ACHN (cell line): ENCODE measurements at places on chromosomes 1 and 21.

GRCh38 chr1:226176870-226177269, 9.7 kb downstream of the ACBD3 start:
- DNase-seq = no peak

DNA sequence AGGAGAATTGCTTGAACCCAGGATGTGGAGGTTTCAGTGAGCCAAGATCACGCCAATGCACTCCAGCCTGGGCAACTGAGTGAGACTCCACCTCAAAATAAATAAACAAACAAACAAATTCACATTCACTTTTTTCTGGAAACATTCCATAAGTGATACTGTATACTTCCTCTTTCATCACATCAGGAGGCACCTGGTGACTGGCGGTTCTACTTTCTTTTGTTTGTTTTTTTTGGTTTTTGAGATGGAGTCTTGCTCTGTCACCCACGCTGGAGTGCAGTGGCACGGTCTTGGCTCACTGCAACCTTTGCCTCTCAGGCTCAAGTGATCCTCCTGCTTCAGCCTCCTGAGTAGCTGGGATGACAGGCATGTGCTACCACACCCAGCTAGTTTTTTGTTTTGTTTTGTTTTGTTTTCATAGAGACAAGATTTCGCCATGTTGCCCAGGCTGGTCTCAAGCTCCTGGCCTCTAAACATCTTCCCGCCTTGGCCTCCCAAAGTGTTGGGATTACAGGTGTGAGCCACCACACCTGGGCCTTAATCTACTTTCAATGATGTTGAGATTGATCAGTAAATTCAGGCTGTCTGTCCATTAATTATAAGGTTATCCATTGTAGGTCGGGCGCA, 10.7 kb downstream of the HAPLN2 start:
- no peak for DNase-seq

DNA sequence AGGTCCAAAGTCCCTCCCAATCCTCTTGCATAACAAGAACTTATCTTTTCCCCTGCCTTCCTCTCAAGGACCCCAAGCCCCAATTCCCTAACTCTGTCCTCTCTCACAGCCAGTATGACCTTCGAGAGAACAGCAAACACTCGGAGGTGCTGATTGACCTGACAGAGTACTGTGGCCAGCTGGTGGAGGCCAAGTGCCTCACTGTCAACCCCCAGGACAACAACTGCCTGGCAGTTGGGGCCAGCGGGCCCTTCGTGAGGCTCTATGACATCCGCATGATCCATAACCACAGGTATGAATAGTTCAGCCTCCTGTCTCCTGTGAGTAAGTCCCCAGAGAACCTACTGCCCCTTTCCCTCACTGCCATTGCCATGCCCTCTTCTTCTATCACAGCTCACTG, 29.9 kb upstream of the TMEM222 start:
- DNase-seq = no peak

DNA sequence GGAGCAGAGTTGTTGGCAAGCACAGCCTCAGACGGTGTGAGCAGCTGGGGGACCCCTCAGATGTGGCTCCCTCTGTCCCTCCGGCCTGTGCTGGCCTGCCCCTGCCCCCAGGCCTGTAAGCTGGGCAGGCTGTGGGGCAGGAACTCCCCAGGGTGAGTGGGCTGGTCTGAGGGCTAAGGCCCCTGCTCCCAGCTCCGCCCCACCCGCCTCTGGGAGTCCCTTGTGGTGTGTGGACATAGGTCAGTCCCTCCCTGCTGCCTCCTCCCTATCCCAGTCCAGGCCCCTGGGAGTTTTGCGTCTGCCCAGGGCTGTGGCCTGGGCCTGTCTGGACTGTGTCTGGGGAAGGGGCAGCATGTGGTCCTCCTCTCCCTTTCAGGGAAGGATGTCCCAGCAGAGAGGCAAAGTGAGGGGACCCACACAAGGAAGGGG, 3.6 kb upstream of the VWA1 start:
- DNase-seq = no peak

GRCh38 chr1:246897302-246897701, 34.4 kb downstream of the AHCTF1 start:
- no peak for DNase-seq

GRCh38 chr1:15950763-15951295, 25.1 kb downstream of the ZBTB17 start:
- DNase-seq = no peak

DNA sequence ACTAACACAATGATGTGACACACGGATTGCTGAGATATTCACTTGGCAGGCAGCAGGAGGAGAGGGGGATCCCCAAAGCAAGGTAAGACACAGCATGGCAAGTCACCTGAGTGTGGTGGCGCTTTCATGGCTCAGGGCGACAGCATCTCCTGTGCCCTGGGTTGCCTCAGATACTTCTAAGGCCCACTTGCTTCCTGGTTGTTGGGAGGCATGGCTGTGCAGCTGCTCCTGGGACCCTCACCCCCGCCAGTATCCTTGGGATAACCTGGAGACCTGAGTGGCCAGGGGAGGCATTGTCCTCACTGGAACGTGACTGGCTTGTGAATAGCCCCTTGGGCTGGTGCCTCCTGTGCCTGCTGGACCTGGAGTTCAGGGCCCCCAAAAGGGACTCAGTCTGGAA, 69.8 kb downstream of the STUM start:
- DNase-seq = no peak

- no peak for DNase-seq
Measured at GRCh38 chr1:7313081-7313546, 458.0 kb upstream of the VAMP3 start.

GRCh38 chr1:115768549-115768948, at the start of gene CASQ2:
TSS of gene CASQ2 (minus strand) at chr1:115768714. CDS start at chr1:115768541, 173 bp downstream.
- no peak for DNase-seq

DNA sequence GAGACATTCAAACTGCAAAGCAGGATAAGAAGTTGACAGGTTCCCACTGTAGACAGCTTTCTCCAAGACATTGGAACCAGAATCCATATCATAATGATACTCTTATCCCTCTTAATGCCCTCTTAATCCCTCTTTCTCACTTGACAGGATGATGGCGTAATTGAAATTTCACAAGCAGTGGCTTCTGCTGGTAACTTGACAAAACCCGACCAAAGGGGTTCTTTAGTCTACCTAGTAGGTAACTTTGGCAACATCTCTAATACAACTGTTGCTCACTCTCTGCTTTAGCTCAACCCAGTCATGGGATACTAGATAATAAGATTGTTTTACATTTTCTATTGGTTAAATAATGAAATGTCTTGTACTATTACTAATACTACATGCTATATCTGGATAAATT, 34.7 kb downstream of the S100A10 start:
- no peak for DNase-seq

DNA sequence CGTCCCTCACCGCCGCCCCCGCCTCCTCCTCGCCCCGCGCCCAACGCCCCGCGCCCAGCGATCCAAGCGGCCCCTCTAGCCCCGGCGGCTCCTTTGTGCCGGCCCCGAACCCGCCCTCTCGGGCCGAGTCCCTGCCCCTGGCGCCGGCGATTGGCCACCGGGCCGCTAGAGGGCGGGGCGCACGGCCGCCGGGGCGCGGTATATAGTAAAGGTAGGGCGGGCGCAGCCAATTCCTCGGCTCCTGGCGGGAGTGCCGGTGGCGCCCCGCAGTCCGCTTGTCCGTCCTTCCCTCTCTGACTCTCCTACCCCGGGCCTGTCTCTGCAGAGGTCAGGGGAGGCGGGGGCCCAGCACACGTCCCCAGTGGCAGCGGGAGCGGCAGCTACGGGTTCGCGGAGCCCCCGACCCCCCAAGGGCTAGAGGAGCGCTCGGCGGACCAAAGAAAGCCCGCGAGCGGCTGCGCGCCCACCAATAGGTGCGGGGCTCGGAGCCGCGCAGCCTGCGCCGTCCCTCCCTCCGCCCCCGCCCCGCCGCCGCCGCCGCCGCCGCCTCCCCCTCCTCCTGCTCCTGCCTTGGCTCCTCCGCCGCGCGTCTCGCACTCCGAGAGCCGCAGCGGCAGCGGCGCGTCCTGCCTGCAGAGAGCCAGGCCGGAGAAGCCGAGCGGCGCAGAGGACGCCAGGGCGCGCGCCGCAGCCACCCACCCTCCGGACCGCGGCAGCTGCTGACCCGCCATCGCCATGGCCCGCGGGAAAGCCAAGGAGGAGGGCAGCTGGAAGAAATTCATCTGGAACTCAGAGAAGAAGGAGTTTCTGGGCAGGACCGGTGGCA, at the start of gene ATP1B1:
Gene ATP1B1, plus strand, starts transcription at position 596 of the 826 bp plus-strand sequence. Its CDS starts 140 bp downstream, at position 736.
- peak; percentile 91 for DNase-seq

DNA sequence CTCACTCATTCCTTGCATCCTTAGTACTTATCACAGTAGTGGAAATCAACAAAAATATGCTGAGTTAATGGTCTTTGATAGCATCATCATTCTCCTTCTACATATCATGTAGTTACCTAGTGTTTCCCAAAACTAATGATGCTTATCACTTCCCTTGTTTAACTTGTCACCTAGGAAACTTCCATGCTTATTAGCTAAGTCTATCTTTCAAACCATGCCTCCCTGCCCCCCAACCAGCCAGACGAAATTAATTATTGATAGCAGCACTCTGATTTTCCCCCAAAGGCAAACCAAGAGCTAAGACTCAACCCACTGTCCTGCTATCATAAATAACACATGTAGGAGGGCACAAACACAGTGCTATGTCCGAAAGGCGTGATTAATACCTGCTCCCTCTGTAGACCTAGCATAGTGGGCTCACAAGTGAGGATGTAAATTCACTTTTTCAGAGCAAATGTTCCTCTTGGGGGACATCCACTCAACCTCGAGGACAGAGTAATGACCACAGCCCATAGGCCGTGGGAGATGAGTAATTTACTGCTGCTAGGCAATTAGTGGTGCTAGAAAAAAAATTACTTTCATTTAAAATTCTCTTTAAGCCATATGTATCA, 25.8 kb upstream of the LPAR3 start:
- no peak for DNase-seq

DNA sequence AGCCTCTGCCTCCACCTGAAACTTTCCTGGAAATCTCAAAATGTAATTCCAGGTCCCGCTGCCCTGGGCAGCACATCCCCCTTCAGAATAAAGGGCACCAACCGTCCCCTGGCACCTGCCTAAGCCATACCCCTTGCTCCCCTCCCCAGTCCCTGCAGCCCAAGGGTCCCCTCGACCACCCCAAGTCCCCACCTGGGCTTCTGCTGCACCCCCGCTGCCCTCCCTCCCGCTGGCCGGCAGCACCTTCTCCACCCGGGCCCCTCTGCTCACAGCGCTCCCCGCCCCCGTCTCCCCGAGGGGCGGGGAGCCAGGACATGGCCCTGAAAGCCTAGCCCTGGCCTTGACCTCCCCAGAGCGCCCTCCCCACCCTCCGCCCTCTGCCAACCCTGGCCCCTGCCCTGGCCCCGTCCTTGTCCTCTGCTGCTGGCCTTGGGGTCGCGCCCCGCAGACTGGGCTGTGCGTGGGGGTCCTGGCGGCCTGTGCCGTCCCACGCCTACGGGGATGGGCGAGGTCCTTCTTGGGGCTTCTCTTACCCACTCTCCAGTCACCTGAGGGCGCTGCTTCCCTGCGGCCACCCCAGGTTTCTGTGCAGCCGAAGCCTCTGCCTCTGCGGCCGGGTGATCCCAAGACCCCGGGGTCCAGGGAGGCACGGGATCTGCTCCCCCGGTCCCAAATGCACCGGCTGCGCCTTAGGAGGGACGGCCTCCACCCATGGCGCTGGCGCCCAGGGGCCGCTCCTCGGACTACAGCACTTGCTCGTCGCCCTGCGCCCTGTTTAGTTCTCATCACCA, 41.7 kb downstream of the WDR4 start:
- no peak for DNase-seq

DNA sequence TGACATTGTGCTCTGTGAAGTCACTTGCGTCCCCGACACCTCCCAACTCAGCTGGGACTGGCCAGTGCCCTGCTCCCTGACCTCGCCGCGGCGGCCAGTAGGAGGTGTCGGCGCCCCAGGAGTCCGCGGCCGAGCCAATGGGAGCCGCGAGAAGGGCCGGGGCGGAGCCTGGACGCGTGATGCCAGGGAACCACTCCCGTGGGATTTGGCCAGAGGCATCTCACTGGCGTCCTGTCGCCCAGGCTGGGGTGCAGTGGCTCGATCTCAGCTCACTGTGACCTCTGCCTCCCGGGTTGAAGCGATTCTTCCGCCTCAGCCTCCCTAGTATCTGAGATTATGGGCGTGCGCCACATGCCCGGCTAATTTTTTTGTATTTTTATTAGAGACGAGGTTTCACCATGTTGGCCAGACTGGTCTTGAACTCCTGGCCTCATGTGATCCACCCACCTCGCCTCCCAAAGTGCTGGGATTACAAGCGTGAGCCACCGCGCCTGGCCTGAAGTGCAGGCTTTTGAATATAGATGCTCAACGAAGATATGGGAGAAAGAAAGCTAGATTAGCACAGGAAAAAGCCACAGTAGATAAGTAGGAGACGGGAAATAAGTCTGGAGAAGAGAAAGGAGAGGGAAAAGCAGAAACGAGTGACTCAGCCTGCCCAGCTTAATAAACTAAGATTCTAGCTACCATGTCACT, 38.0 kb downstream of the ZBTB8OS start:
- peak; percentile 86 for DNase-seq

GRCh38 chr1:206101351-206102045, 15.7 kb downstream of the AVPR1B start:
- DNase-seq = no peak

DNA sequence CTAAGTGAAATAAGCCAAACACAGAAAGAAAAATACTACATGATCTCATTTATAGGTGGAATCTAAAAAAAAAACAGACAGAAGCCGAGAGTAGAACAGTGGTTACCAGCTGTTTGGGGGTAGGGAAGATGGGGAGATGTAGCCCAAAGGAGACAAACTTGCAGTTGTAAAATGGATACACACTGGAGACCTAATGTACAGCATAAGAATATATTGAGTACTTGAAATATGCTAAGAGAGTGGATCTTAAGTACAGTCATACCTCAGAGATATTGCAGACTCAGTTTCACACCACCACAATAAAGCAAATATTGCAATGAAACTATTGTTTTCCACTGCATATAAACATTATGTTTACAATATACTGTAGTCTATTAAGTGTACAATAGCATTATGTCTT, 316.7 kb downstream of the LRRC40 start:
- no peak for DNase-seq

- no peak for DNase-seq
Measured at GRCh38 chr1:203547147-203547546, 53.2 kb downstream of the OPTC start.

- no peak for DNase-seq
Measured at GRCh38 chr1:53619367-53620060, 119.5 kb downstream of the GLIS1 start.

GRCh38 chr21:45582128-45582527, 39.9 kb upstream of the SLC19A1 start:
- DNase-seq = no peak

DNA sequence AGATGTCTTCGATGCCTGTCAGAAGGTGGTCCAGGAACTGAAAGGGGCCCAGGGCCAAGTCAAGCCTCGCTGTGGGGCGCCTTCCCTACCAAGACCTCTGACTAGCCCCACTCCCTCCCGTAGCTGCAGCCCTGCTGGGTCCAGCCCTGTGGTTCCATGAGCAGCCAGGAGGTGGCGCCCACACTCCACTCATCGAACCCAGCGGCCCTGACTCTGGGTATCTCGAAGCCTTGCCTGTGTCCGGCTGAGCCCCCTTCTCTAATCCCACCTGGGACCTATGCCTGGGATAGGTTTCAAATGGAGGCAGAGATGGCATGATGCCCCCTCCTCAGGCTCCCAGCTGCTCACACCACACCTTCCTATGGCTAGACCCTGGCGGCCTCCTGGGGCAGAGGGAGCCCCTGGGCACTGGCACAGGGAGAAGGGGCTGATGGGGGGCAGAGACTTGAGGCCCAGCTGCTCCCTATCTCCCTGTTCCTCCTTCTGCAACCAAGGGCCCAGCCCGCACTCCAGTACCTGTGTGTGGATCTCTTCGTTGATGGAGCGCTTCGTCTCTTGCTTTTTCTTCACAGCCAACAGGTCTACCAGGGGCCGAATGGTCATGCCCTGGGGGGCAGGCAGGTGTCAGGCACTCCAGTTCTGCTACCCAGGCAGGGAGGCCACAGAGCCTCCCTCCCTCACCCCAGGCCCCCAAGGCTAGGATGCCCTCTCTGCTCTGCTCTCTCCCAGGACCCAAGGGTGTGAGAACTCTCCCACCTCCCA, 52.0 kb downstream of the SLC9A1 start:
- DNase-seq = peak; percentile 51
